ENCODE measurements at places on chromosomes 1 and 21.

DNA sequence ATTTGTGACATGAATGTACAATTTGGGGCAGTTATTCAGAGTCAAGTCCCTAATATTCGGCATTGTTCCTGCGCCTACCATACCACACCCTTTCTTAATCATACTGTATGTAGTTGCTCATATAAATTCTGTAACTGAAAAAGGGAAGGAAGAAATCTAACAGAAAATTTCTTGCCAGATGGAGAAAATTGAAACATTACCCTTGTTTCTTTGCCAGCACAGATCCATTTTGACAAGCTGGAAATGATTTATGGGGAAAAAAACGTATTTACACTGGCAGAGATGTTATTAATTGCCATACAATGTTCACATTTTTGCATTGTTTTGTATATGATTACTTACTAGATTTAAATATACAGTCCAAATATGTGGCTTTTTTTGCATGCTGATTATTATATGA is 363.8 kb upstream of the PKN2 start:
- H3K4me1 ChIP-seq: no peaks in the 10 kb centered on the region
- no peak overlapping the region for H3K4me3 ChIP-seq
- H3K27ac ChIP-seq: no peak overlapping the region
- H3K27me3 ChIP-seq: peaks cover 25% of the 10 kb centered on the region

DNA sequence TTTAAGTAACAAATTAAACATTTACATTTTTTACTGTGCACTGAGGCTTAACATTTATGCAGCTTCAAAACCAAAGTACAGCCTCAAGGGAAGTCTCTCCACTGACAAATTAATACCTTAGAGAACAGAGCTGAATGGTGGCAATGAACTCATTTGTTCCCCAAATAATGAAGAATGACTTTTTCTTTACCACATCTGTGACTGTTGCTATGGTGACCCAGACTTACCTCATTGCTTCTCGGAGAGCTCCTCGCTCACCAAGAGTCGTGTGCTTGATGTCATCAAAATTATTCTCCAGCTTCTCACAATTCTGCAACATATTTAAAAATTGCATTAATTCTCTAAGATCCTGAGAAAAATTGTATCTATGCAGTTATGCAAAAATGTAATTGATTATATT is 92.9 kb downstream of the DPYD start:
- H3K27me3 ChIP-seq: no peaks in the 10 kb centered on the region
- H3K27ac ChIP-seq: no peak overlapping the region
- no peak overlapping the region for H3K4me3 ChIP-seq
- no peaks in the 10 kb centered on the region for H3K4me1 ChIP-seq
- ATAC-seq: peak; percentile 50

GRCh38 chr1:115595279-115596079 is 46.3 kb upstream of the VANGL1 start:
- ATAC-seq: peak; percentile 48
- no peaks in the 10 kb centered on the region for H3K4me1 ChIP-seq
- H3K4me3 ChIP-seq: no peak overlapping the region
- no peak overlapping the region for H3K27ac ChIP-seq
- H3K36me3 ChIP-seq: no peaks in the 10 kb centered on the region

GRCh38 chr21:34235514-34235913 is 128.3 kb upstream of the KCNE2 start:
- peaks cover 18% of the 10 kb centered on the region for H3K36me3 ChIP-seq
- no peaks in the 10 kb centered on the region for H3K4me1 ChIP-seq
- no peak for ATAC-seq
- peaks cover 23% of the 10 kb centered on the region for H3K27me3 ChIP-seq
- no peak overlapping the region for H3K4me3 ChIP-seq
- H3K27ac ChIP-seq: no peak overlapping the region

DNA sequence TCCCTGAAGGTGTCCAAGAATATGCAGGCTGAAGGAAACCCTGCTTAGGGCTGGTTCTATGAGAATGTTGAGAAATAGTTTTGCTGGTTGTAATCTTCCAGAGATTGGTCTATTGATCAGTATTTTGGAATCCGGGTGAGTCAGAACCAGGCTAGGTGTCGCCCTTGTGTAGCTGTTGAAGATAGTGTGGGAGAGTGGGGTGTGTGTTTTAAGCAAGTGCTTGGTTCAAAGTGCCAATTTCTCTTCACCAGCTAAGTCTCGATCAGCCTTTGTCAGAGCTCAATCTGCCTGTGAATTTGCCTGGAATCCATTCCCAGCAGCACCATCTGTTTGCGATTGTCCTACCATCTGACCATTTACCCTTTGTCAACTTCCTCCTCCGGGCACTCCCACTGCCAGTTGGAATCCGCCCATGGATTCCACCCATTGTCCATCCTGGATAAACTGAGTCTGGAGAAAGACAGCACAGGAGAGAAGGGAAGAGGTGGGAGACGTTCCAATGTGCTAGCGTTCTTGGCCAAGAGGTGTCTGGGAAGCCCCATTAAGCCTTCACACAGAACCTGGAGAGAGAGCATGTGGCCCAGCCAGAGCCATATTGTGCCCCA is 59.4 kb upstream of the CYP2J2 start:
- no peaks in the 10 kb centered on the region for H3K36me3 ChIP-seq
- no peaks in the 10 kb centered on the region for H3K4me1 ChIP-seq
- ATAC-seq: no peak
- H3K27me3 ChIP-seq: no peaks in the 10 kb centered on the region
- no peak overlapping the region for H3K27ac ChIP-seq

DNA sequence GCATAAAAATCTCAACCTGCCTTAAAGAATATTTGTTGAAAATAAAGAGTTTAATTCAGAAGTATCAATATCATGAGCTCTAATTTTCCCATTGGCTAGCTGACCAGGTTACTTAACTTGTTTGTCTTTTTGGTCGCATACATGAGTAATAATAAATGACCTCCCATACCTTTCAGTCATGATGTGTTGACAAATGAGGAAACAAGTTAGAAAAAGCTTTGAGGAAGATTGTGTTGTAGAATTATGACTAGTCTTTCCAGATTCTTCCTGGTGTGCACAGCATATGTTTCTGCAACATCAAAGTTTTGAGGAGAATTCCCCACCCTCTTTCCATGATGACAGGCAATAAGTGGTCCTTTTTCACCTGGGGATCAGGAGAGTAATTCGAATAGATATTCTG is 17.6 kb upstream of the PAPPA2 start:
- peaks cover 17% of the 10 kb centered on the region for H3K27me3 ChIP-seq
- ATAC-seq: no peak
- no peaks in the 10 kb centered on the region for H3K4me1 ChIP-seq
- no peak overlapping the region for H3K4me3 ChIP-seq
- H3K27ac ChIP-seq: no peak overlapping the region

DNA sequence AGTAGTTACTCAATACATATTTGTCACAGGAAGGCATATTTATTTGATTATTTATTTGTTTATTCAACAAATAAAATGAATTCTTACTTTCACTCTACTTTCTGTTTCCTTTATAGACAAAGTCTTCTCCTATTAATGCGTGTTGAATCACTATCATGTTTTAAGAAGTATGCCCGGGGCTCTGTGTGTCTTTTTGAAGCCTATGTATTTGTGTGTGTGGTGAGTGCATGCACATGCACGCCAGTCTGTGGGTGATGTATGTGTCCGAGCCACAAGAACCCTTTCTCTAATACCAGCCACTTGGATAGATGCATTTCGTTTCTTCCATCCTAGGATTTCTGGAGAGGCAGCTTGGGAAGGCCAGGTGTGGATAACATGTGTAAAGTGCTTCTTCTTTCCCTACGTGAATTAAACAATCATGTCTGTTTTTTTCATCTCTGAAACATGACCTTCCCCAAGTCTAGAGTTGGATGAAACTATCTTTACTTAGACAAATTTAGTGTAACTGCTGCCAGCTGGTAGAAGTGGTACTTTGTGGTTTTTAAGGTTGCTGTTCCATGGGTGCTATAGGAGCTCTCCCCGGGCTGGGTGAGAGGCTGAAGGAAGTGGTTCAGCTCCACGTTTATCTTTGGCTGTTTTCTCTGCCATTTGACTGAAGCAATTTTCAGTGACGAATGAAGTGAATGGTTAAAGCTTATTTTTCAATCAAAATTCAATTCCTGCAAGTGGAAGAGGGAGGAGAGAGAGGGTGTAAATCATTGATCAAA is 46.8 kb upstream of the PPM1J start:
- no peak for ATAC-seq
- no peaks in the 10 kb centered on the region for H3K36me3 ChIP-seq
- H3K4me3 ChIP-seq: no peak overlapping the region
- peaks cover 43% of the 10 kb centered on the region for H3K27me3 ChIP-seq
- no peaks in the 10 kb centered on the region for H3K4me1 ChIP-seq

GRCh38 chr1:201264072-201264471 is 19.2 kb upstream of the PKP1 start:
- H3K4me3 ChIP-seq: no peak overlapping the region
- ATAC-seq: no peak
- H3K4me1 ChIP-seq: no peaks in the 10 kb centered on the region
- no peaks in the 10 kb centered on the region for H3K36me3 ChIP-seq

GRCh38 chr1:68633141-68633919 is 136.4 kb upstream of the DEPDC1 start:
- H3K36me3 ChIP-seq: no peaks in the 10 kb centered on the region
- no peaks in the 10 kb centered on the region for H3K27me3 ChIP-seq
- no peak for ATAC-seq
- no peak overlapping the region for H3K4me3 ChIP-seq
- no peaks in the 10 kb centered on the region for H3K4me1 ChIP-seq

GRCh38 chr1:25019337-25020172 is 89.5 kb upstream of the RUNX3 start:
- peak overlapping the region; percentile 98 for H3K27ac ChIP-seq
- no peaks in the 10 kb centered on the region for H3K36me3 ChIP-seq
- H3K27me3 ChIP-seq: no peaks in the 10 kb centered on the region
- peak overlapping the region; percentile 27 for H3K4me3 ChIP-seq

- no peaks in the 10 kb centered on the region for H3K36me3 ChIP-seq
- no peak overlapping the region for H3K4me3 ChIP-seq
- no peaks in the 10 kb centered on the region for H3K27me3 ChIP-seq
- peak; percentile 14 for ATAC-seq
- no peak overlapping the region for H3K27ac ChIP-seq
These were observed 113.0 kb upstream of the GADD45A start for GRCh38 chr1:67571901-67572593.

GRCh38 chr1:50796272-50796671 is 163.8 kb downstream of the FAF1 start:
- no peak overlapping the region for H3K4me3 ChIP-seq
- H3K27ac ChIP-seq: no peak overlapping the region
- no peak for ATAC-seq
- peaks cover 21% of the 10 kb centered on the region for H3K36me3 ChIP-seq

DNA sequence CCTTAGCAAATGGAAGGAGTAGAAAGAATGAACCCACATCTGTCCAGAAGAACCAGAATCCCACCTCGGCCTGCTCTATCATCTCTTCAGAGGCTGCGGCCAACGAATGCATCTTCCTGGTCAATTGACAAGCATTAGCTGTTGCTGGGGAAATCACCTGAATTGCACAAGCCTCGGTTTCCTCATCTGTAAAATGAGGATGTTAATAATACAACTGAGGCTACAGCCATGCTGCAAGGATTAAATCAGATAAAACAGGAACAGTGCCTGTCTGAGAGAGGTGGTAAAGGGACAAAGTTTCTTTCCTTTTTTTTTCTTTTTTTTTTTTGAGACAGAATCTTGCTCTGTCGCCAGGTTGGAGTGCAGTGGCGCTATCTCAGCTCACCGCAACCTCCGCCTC is 99.8 kb downstream of the KIF14 start:
- no peak overlapping the region for H3K4me3 ChIP-seq
- no peak for ATAC-seq
- no peaks in the 10 kb centered on the region for H3K36me3 ChIP-seq
- peaks cover 7% of the 10 kb centered on the region for H3K4me1 ChIP-seq

DNA sequence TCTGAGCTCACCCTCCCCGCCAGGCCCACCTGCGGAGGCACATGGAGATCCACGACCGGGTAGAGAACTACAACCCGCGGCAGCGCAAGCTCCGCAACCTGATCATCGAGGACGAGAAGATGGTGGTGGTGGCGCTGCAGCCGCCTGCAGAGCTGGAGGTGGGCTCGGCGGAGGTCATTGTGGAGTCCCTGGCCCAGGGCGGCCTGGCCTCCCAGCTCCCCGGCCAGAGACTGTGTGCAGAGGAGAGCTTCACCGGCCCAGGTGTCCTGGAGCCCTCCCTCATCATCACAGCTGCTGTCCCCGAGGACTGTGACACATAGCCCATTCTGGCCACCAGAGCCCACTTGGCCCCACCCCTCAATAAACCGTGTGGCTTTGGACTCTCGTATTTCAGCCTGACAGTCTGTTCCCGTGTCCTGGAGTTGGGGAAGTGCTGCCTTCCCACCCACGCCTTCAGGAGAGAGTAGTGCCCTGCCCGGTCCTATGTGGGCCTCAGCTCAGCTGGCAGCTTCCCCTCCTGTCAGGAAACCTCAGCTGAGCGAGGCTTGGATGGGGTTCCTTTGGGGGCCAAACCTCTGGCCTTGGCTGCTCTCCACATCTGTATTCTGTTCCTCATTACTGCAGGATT is 9.2 kb downstream of the ZBTB48 start:
- peaks cover 48% of the 10 kb centered on the region for H3K4me1 ChIP-seq
- no peak overlapping the region for H3K4me3 ChIP-seq
- peaks cover 23% of the 10 kb centered on the region for H3K36me3 ChIP-seq
- no peak overlapping the region for H3K27ac ChIP-seq
- ATAC-seq: no peak
- H3K27me3 ChIP-seq: no peaks in the 10 kb centered on the region

- no peaks in the 10 kb centered on the region for H3K36me3 ChIP-seq
- H3K27me3 ChIP-seq: peaks cover 54% of the 10 kb centered on the region
- H3K4me3 ChIP-seq: no peak overlapping the region
These were observed 15.5 kb upstream of the PADI4 start for GRCh38 chr1:17292299-17293160.

DNA sequence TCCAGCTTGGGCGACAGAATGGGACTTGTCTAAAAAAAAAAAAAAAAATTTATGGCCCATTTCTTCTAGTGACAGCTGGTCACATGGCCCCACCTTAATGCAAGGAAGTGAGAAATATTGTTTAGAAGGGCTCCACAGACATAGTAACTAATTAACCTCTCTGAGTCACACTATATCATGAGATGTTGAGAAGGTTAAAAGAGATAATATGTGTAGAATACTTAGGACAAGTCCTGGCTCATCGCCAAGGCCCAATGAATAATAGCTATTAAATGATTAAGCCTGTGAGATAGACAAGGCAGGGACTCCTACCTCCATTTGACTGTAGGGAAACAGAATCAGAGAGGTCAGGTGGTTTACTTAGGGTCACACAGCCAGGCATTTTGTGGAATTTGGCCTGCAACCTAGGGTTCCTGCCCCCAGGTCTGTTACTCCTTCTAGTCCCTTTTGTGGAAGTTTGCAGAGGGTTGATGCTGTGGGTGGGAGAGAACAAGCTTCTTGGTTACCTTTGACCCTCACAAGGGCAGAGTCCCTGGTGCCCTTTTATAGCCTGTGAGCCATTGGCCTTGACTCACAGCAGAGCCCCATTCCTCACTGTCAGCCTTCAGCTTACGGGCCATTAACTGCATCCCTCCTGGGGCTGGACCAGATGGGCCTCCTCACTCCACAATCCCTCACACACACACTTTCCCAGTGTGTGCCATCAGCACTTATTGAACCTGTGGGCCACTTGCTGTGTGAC is 48.5 kb downstream of the OPRD1 start:
- H3K36me3 ChIP-seq: no peaks in the 10 kb centered on the region
- H3K4me3 ChIP-seq: no peak overlapping the region
- peaks cover 17% of the 10 kb centered on the region for H3K27me3 ChIP-seq
- H3K4me1 ChIP-seq: no peaks in the 10 kb centered on the region
- H3K27ac ChIP-seq: no peak overlapping the region

- H3K36me3 ChIP-seq: no peaks in the 10 kb centered on the region
- no peaks in the 10 kb centered on the region for H3K4me1 ChIP-seq
- no peak overlapping the region for H3K4me3 ChIP-seq
These were observed 34.9 kb downstream of the ATP1B1 start for GRCh38 chr1:169141356-169141755.

All from stimulated activated memory B cell treated with anti-CD40 and anti-IgM and Interleukin-4, amounts not matched to agents 10 μg/mL and 1 μg/mL and 100 μg/mL, for 72 hours (primary cell).